ENCODE measurements at places on chromosomes 2 and 18. TPM values are rescaled to one million over a fixed set of nuclear protein-coding genes. Genes with fewer than 3 reads are reported as not detected.

DNA sequence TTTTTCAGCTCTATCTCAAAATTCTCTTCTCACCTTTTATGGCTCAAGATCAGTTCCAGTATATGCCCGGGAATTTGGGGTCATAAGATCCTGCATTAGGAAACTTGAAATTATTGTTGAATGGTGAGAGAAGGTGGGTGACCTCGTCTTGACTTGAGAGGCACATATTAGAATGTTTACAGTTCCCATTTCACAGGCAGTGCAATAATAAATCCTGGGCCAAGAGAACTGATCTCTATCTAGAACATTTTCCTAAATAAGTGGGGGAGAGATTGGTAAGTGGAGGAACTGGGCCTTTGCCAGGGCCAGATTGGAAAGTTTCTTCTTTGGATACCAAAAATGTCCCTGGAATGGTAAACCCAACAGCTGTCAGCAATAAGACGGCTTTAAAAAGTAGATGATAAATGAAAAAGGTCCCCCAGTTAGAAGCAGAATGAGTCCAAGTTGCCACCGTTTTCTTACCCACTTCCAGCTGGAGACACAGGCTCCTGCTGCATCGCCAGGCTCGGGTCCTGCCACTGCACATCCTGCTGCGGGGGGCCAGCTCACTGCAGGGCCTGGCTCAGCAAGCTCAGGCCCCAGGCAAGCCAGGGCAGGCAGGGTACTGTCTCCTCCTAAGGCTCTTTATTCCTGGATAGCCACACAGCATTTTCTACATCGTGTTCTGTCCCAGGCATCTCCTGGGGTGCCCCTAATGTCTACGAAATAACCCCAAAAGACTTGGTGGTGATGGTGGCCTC, 126.4 kb upstream of the EPAS1 start:
- no peak for DNase-seq

DNA sequence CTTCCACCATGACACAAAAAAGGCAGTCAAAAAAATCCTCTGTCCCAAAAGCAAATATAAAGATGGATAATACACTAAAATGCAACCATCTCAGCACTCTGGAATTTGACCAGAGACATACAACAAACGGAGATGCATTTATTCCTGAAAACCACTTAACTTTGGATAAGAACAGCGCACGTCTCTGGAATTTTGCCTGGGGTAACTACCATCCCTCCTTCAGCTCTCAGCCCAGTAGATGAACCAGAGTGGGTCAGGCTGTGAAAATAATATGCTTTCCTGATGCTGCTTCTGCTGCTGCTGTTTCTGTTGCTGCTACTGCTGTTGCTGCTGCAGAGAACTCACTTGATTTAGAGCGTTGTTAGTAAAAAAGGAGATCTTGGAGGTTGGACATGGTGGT, 133.8 kb upstream of the ACVR2A start:
- peak; percentile 63 for DNase-seq

DNA sequence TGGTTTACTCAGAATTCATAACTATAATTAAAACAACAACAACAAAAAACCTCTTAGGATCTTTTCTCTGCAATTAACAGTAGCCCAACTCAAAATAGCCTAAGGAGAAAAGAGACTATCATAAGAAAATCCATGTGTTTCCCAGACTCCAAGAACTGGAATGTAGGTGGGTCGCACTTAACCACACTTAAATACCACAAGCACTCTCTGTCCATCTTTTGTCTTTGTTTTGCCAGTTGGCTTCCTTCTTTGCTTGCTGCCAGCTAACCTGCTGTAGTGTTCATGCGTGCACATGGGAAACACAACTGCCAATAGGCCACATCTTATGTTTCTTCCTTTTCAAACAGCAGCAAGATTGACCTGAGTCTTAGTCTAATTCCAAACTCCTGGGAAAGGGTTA, 24.1 kb upstream of the ACVR1 start:
- DNase-seq, result no peak

GRCh38 chr18:49894517-49895226, 81.3 kb upstream of the ACAA2 start:
- DNase-seq, result no peak

GRCh38 chr18:63119647-63120046, 199.9 kb downstream of the BCL2 start:
- DNase-seq, result no peak

Gene HOXD12
- not detected for polyA plus RNA-seq

Gene DNPEP
- polyA plus RNA-seq, result 69.2 TPM

Gene TMEM37
- polyA plus RNA-seq, result 0.51 TPM

All from BJ (cell line).